ENCODE measurements at places on chromosomes 1 and 21.

GRCh38 chr1:7011826-7012225 lies 226.6 kb downstream of the CAMTA1 start:
- no peaks in the 10 kb centered on the region for H3K36me3 ChIP-seq
- no peaks in the 10 kb centered on the region for H3K27me3 ChIP-seq
- H3K27ac ChIP-seq: no peak overlapping the region

DNA sequence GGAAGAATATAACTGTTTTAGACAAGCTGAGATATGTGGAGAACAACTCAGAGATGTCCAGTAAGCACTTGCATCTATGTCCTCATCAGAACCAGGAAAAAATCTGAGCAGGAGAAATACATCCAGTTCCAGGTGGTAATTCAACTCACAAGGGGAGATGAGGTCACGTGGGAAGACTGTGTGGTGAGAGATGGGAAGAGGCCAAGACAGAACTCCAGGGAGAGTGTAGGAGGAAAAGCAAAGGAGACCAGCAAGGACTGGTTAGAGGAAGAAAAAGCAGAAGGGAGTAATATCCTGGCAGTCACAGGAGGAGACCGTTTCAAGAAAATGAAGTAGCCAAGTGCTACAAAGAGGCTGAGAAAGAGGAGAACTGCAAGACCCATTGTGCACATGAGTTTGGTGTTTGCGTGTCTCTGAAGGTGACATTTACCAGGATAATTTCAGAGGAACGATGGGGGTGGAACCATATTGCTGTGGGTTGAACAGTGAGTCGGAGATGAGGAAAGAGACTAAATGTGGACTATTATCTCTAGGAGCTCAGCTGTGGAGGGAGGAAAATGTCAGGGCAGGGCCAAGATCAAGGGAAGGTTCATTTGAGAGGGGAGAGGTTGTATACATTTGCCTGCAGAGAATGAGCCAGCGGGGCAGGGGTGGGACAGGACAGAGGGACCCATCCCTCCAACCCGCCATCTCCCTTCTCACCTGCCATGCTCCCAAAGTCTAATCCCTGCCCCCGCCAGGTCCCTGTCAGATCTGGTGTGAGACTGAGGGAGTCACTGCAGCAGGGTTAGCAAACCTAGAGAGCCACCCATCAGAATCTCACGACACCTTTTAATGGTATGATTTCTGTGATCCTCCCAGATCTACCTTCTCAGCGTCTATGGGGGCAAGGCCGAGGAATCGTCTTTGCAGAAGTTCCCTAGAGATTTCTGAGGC lies 24.9 kb downstream of the SUSD4 start:
- H3K4me1 ChIP-seq: no peaks in the 10 kb centered on the region
- H3K4me3 ChIP-seq: no peak overlapping the region
- DNase-seq: no peak

DNA sequence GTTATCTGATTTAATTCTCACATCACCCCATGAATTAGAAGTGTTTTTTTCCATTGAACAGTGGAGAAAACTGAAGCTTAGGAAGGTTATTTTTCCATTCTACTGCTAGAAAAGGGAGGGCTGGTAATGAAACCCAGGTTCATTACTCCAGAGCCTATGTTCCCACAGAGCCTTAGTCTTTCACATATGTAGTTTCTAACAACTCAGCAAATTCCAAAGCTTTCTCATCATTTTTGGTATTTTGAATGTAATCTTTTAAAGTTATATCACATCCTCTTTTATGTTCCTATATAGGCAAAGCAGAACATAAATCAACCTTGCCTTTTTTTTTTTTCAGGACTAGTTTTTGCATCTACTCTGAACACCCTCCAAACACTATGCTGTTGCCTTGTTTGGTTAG lies 131.9 kb upstream of the BEND5 start:
- DNase-seq: no peak
- no peak overlapping the region for H3K27ac ChIP-seq
- H3K27me3 ChIP-seq: no peaks in the 10 kb centered on the region
- H3K36me3 ChIP-seq: no peaks in the 10 kb centered on the region

DNA sequence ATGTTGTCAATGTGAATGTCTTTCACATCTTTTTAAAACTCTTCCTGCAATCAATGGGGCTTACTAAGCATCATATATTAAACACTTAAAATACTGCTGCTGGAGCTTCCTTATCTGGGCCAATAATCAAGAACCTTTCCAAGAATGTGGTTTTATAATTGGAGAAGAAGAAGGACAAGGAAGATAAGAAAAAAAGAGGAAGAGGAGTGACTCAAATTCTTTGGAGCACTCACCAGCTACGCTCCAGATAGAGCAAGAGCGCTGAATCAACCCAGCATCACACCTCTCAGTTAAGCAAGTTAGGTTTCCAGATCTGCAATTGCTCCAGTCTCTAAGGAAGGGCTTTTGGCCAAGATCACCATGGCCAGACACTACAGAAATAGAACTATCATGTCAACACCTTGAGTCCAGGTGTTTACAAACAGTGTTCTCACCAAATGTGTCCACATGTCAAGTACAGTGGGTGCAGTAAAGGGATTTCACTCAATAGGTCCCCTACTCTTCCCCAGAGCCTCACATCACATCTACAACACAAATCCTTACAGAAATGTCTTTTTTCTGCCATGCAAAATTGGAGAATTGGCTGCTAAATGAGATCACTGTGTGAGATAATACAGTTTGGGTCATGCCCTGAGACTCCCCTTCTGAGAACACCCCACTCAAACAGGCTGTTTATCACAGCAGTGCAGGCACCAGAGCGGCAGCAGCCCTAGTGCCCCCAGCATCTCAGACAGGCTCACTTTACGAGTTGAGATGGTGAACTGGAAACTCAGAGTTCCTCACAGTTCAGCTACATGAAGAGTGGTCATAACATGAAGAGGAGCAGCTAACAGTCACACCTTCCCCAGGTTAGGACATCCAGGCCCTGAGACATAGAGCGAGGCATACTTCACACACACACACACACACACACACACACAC lies 1.7 kb upstream of the SPRR2B start:
- no peaks in the 10 kb centered on the region for H3K4me1 ChIP-seq
- no peak overlapping the region for H3K4me3 ChIP-seq
- H3K27ac ChIP-seq: no peak overlapping the region
- H3K27me3 ChIP-seq: no peaks in the 10 kb centered on the region

DNA sequence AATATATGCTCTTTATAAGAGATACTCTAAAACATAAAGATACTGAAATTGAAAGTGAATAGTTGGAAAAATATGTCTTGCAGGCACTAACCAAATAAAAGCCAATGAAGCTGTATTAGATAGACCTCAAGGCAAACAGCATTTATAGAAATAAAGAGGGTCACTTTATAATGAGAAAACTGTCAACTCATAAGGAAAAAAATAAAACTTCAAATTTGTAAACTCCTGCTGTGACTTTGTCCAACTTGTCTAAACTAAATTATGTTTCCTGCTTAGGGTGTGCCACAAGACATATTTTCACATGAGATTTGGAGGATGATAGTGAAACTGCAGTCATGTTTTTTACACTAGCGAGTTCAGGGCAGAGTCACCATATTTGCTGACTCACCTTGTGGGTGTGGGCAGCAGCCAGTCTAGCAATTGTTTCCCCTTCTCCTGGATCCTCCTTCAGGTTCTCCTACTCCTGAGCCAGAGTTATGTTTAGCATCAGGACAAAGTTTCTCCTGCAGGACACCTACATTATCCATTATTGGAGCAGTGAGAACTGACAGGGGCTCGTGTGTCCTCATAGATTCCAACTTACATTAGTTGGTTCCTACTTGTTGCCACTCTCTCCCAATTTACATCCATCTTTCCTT lies 43.8 kb downstream of the CD53 start:
- no peaks in the 10 kb centered on the region for H3K27me3 ChIP-seq
- H3K36me3 ChIP-seq: no peaks in the 10 kb centered on the region
- DNase-seq: no peak
- H3K4me3 ChIP-seq: no peak overlapping the region

DNA sequence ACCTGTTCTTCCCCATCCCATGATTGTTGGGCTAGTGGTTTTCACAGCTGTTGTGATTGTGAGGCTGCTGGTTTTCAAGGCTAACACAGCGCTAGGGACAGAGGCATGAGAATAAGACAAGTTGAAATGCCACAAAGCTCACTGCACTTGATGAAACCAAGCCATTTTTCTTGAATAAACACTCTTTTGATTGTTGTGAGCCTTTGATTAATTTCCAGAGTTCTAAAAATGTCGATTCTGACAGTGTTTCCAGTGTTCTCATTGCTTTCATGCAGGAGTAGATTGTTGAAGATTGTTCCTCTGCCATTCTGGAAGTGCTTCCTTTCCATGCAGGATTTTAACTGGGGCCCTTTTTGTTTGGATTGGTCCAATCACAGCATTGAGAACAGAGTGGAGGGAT lies 134.9 kb upstream of the GRIK3 start:
- no peaks in the 10 kb centered on the region for H3K36me3 ChIP-seq
- H3K4me1 ChIP-seq: no peaks in the 10 kb centered on the region
- DNase-seq: no peak
- no peak overlapping the region for H3K4me3 ChIP-seq
- peaks cover 27% of the 10 kb centered on the region for H3K27me3 ChIP-seq
- no peak overlapping the region for H3K27ac ChIP-seq

GRCh38 chr1:21811875-21812305 lies at the start of gene LDLRAD2:
LDLRAD2 (plus strand) TSS chr1:21812265; CDS start chr1:21812452, 187 bp downstream.
- H3K36me3 ChIP-seq: no peaks in the 10 kb centered on the region
- no peaks in the 10 kb centered on the region for H3K27me3 ChIP-seq
- no peak within 1 kb of the TSS for H3K4me3 ChIP-seq
- no peak for DNase-seq

DNA sequence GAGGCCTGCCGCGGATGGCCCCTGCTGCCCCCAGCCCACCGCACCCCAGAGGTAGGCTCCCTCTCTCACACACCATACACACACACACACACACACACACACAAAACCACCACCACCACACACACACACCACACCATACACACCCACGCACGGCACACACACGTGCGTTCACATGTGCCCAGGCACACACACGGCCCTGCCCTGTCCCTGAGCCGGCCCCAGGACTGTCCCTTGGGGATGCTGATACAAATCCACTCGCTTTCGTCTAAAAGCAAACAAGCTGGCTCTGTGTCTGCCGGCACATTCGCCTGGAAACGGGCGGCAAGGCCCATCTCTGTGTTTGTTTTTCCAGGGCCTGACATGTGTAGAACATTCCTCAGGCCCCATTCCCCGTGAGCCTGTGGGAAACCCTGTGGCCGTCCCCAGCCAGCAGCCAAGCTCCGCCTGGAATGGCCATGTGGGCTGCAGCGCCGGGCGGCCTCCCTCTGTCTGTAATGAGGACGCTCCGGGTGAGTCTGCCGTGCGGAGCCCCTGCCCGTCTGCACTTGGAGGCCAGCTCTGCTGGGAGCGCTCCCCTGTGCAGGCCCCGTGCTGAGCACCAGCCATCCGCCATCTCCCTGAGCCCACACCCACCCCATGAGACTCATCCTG lies 67.4 kb downstream of the DMRTB1 start:
- H3K27me3 ChIP-seq: no peaks in the 10 kb centered on the region
- no peak for DNase-seq
- no peaks in the 10 kb centered on the region for H3K36me3 ChIP-seq
- no peaks in the 10 kb centered on the region for H3K4me1 ChIP-seq

- no peak for DNase-seq
- H3K27me3 ChIP-seq: no peaks in the 10 kb centered on the region
- no peak overlapping the region for H3K27ac ChIP-seq
- no peaks in the 10 kb centered on the region for H3K36me3 ChIP-seq
- no peaks in the 10 kb centered on the region for H3K4me1 ChIP-seq
Observed at GRCh38 chr1:87638636-87639035, 310.0 kb downstream of the LMO4 start.

- H3K4me3 ChIP-seq: no peak overlapping the region
- peaks cover 14% of the 10 kb centered on the region for H3K36me3 ChIP-seq
- H3K27ac ChIP-seq: peak overlapping the region; percentile 39
- no peak for DNase-seq
- peaks cover 15% of the 10 kb centered on the region for H3K4me1 ChIP-seq
- no peaks in the 10 kb centered on the region for H3K27me3 ChIP-seq
Observed at GRCh38 chr1:225508538-225509375, 80.9 kb upstream of the LBR start.

All from RWPE2 (cell line).